ENCODE measurements at places on chromosomes 1 and 21. TPM values are rescaled to one million over a fixed set of nuclear protein-coding genes. Genes with fewer than 3 reads are reported as not detected.

GRCh38 chr1:242448910-242449645 is 75.4 kb downstream of the PLD5 start:
- no peak for DNase-seq

Gene KIRREL1
- total RNA-seq, result not detected

- no peak for DNase-seq
Measured at GRCh38 chr1:42189931-42190853, 25.6 kb upstream of the GUCA2A start.

- DNase-seq, result peak; percentile 46
Measured at GRCh38 chr1:41404308-41404761, 43.1 kb downstream of the FOXO6 start.

DNA sequence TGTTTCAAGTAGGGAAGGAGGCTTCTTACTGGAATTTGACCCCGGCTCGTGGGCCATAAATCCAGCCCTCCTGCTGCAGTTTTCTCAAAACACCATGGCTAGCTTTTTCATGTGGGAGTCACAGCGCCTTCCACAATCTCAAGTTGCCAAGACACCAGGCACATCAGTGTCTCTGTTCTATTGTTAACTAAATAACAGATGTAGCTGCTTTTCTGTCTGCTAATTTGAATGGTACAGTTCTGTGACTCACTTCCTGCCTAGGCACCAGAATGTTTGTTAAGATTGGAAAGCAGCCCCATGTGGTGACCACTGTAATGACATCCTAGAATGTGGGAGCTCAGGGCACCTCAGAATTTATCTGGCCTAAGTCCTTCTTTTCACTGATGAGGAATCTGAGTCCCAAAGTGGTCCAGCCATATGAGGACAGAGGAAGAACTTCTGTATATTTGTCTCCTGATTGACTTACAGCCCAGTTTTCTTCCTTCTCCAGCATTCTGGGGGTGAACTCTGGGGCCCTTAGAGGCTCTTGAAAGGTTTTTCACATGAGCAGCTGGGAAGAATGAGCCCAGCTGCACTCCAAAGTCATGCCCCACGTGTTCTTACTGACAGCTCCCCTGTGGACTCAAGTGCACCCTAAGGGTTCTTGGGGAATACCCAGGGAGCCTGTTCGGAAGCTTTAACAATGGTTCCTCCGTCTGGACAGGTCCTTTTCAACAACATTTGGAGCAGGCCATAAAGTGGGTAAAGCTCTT is 27.5 kb downstream of the TRIM45 start:
- DNase-seq, result peak; percentile 69

GRCh38 chr1:204437796-204438570 is 26.4 kb upstream of the PPP1R15B start:
- no peak for DNase-seq

Gene NBPF14
- total RNA-seq, result 25.2 TPM

- DNase-seq, result no peak
Measured at GRCh38 chr1:157968508-157968907, 24.9 kb upstream of the KIRREL1 start.

- no peak for DNase-seq
Measured at GRCh38 chr1:234538062-234538731, 59.2 kb upstream of the TARBP1 start.

Gene AADACL4
- not detected for total RNA-seq

- DNase-seq, result no peak
Measured at GRCh38 chr1:55522353-55522903, 307.3 kb upstream of the USP24 start.

DNA sequence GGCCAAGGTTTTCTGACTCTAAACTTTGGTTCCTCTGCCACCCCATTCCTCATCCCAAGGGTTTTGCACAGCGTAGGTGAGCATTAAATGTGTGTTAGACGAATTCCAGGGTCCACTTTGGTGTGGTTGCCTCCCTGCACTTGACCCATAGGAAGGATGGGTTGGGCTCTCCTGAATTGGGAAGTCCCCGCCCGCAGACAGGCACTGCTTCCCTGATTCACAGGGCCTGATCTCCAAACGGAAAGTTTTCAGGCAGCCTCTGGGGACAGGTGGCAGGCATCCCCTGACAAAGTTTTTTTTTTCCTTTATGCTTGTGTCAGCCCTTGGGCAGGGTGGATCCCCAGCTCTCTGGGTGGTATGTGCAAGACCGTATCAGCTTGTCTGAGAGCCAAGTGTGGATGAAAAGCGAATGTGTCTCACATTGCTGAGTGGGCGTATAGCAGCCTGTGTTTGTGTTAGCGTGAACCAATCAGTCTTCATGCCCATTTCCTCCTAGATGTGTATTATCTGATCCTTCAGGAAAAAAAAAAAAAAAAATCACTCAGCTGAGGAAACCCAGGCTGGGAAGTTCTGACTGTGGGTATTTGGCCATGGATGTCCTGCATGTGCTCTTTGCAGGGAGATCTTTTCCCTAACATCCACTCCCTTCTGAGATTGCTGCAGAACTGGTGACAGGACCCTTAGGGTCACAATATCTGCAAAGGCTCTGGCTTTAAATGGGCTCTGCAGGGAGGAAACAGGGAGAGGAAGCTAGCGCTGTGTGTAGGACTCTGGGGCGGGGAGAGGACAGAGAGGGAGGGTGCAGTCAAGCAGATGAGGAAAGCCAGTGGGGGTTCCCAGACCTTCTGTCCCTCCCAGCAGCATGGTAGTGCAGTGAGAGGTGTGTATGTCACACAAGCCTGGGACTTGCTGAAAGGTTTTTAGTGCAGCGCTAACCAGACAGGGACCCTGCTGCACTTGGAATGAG is 42.2 kb upstream of the TRABD2B start:
- no peak for DNase-seq

Gene TEDDM1
- total RNA-seq, result not detected

Gene SYCP1
- total RNA-seq, result not detected

DNA sequence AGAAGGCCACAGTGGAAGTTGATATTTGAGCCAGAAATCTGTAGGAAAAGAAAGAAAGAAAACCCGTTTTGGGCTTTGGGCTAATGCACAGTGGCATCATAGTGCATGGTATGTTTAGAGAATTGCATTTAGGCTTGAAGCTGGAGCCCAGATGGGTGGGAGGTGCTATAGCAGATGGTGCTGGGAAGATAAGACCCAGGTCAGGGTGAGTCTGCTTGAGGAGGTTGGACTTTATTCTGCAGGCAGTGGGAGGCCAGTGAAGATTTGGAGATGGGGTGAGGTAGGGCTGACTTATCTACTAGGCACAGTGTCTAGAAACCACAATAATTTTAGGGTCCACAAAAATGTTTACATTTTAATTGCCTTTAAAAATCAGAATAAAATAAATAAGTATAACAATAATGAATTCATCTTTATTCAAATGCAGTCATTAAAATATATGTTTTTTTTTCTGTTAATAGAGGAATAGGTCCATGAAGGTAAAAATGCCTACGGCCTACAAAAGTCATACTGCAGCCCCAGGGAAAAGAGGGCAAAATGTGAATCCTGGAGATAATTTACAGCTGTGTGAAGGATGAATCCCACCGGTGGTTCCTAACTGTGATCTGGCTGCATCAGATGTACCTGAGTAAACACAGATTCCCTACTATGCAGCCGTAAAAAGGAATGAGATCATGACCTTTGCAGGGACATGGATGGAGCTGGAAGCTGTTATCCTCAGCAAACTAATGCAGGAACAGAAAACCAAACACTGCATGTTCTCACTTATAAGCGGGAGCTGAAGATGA is 8.7 kb downstream of the DNAJC6 start:
- no peak for DNase-seq

Gene OR14K1
- not detected for total RNA-seq

DNA sequence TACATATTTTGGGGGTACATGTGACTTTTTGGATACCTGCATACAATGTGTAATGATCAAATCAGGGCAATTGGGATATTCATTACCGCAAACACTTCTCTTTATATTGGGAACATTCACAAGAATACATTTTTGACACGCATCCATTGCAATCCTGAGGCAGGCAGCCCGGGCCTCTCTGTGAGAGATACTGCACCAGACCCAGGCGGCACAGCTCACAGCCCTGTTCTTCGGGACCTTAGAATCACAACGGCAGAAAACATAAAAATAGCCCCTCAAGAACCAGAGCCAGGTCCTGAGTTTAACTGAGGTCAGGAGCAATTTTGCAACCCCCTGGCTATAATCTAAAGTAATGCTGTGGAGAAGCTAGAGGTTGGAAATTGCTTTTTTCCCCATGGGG is 90.8 kb upstream of the PGBD5 start:
- DNase-seq, result no peak

Gene CRYAA
- not detected for total RNA-seq

Gene HHAT
- total RNA-seq, result 0.23 TPM

Gene LIN28A
- not detected for total RNA-seq

- no peak for DNase-seq
Measured at GRCh38 chr1:60463146-60463545, 389.6 kb upstream of the C1orf87 start.

Gene OR2T8
- not detected for total RNA-seq

DNA sequence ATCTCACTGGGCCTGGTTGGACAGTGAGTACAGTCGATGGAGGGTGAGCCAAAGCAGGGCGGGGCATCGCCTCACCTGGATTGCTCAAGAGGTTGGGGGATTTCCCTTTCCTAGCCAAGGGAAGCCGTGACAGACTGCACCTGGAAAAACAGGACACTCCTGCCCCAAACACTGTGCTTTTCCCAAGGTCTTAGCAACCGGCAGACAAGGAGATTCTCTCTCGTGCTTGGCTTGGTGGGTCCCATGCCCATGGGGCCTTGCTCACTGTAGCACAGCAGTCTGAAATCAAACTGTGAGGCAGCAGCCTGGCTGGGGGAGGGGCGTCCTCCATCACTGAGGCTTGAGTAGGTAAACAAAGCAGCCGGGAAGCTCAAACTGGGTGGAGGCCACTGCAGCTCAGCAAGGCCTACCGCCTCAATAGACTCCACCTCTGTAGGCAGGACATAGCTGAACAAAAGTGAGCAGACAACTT is 11.3 kb downstream of the C1orf105 start:
- no peak for DNase-seq

- no peak for DNase-seq
Measured at GRCh38 chr1:156801409-156802121, 15.1 kb downstream of the SH2D2A start.

GRCh38 chr1:55500601-55501000 is 285.4 kb upstream of the USP24 start:
- no peak for DNase-seq

- no peak for DNase-seq
Measured at GRCh38 chr1:183604815-183605214, 14.6 kb upstream of the NCF2 start.

DNA sequence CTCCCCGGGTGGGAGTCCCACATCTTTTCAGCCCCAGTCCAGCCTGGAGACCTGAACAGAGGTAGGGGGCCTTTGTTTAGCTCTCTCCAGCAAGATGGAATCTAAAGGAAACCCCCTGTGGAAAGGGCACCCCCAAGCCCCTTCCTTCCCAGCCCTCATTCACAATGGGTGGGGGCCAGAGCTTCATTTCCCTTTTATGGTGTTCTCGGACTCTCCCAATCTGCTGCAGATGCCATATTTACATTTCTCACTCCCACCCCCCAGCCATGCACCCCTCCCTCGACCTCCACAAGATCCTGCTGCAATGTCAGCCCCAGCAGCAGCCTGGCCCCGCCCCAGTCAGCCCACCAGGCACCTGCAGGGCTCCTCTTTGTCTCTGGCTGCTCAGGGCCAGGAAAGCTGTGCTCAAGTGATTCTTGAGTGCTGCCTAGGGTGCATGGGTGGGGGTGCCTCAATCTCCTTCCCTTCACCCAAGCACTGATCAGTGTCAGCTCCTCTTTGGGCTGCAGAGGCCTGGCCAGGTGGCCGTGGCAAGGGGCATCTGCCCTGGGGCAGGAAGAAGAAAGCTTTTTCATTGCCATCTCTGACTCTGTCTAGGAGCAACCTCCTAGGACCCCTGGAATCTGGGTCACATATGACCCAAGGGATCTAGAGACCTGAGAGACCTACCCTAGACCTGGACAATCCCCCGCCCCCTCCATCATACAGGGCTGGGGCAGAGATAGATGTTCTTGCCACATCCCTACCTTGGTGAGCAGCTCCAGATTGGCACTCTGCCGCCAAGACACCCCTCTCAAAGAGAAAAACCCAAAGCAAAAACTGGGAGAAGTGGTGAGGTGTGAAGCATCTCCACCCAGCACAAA is 1.7 kb downstream of the KIF21B start:
- DNase-seq, result peak; percentile 62

GRCh38 chr1:23431431-23431830 is 6.9 kb upstream of the TCEA3 start:
- no peak for DNase-seq

DNA sequence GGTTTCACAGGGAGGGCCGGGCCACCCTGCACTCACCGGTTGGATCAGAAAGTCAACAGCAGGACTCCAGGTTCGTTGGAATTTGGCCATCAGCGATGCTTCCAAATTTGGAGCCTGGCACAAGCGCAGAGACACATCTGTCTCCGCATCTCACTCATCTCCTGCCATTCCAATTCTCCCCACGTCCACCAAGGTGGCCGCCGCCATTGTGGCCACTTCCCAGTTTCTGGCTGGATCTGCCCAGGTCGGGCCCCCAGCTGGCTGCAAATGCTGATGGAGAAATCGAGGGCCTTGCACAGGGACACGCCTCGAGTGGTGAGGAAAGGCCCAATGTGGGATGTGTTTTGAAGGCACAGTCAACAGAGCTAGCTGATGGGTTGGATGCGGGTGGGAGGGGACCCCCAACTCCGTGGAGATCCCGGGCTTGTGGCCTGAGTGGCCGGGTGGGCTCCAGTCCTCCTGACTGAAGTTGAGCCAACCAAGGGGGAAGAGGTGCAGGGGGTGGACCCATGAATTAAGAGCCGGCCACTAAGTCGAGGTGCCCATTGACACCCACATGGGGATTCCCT is 102.7 kb downstream of the CRYAA start:
- no peak for DNase-seq

DNA sequence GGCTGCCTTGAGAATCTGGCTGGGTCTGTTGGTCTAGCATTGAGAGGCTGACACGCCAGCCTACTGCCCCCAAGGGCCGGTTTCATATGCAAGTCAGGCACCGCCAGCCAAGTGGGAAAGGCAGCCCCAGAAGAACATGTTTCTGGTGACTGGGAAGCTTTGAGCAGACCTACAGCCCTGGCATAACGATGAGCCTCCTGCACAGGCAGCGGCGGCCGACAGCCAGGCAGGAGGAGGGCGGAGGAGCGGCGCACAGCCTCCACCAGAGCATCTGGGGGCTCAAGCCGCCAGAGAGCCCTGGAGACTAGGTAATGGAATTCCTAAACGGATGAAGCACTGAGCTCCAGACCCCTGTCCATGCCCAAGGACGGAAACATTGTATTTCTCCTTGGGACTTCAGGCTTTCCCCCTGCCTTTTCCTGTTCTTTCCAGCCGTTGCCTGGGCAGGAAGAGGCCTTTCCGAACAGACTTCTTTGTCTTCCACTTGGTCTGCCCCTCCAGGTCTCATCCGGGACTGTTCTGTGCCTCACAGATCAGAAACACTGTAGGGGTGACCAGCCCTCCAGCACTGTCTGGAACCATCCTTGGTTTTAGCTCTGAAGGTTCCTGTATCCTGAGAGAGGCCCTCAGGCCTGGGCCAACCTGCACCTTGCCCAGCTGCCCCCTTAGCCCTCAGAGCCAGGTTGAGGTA is 59.5 kb downstream of the IRF2BP2 start:
- DNase-seq, result no peak

Gene BEND5
- total RNA-seq, result 0.96 TPM

All from activated CD8-positive, alpha-beta memory T cell treated with anti-CD3 and anti-CD28 coated beads, Interleukin-2, amount 10 ng/mL, durations not matched to agents 7 days and 5 days (primary cell).